ENCODE measurements at places on chromosomes 16 and 17.

DNA sequence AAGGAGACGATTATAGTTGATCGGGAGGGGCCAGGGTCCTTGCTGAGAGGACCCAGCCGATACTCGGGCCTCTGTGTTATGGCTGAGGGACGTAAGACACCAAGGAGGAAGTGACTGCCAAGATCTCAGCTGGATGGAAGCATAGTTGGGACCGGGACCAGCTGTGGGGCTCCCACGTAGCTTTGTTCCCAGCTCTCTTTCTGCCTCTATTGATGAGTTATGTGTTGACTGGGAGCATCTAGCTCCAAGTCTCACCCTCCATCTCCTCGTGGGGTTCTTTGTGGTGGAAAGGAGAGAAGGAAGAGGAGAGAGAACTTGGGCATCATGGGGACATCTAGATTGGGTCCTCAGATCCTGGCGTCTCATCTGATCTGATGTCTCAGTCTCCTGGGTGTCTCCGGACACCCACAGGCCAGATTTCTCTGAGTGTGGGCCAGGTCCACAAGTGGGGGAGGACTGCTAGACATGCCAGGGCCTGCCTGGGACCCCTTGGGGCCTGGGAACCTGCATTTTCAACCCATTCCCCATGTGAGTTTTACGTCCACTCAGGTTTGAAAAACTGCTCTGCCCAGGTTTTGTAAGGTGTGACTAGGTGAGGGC lies 1.0 kb downstream of the MGRN1 start:
- no peak for DNase-seq

DNA sequence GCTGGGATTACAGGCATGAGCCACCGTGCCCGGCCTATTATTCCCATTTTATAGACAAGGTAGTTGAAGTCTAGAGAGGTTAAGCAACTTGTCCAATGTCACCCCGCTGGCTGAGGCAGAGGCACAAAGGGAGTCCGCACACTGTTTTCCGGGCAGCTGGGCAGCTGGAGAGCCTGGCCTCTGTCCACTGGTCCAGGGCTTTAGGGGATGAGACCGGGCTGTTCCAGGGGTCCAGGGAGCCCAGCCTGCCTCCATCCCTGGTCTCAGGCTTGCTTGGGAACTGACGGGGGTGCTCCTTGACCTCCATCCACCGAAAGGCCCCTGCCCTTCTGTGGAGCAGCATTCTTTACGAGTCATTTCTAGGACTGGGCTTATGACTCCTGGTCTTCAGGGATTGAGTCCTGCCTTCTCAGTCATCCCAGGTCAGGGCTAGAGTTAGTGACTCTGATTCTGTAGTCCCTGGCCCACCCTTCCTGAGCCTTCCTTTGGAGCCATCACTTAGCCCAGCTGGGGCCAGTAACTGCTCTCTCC lies 37.5 kb downstream of the SOCS3 start:
- peak; percentile 73 for DNase-seq

- peak; percentile 70 for DNase-seq
Measured at GRCh38 chr16:65967376-65967775, 399.1 kb upstream of the CDH5 start.

GRCh38 chr17:76864024-76864423 lies 4.2 kb upstream of the MGAT5B start:
- DNase-seq = no peak

DNA sequence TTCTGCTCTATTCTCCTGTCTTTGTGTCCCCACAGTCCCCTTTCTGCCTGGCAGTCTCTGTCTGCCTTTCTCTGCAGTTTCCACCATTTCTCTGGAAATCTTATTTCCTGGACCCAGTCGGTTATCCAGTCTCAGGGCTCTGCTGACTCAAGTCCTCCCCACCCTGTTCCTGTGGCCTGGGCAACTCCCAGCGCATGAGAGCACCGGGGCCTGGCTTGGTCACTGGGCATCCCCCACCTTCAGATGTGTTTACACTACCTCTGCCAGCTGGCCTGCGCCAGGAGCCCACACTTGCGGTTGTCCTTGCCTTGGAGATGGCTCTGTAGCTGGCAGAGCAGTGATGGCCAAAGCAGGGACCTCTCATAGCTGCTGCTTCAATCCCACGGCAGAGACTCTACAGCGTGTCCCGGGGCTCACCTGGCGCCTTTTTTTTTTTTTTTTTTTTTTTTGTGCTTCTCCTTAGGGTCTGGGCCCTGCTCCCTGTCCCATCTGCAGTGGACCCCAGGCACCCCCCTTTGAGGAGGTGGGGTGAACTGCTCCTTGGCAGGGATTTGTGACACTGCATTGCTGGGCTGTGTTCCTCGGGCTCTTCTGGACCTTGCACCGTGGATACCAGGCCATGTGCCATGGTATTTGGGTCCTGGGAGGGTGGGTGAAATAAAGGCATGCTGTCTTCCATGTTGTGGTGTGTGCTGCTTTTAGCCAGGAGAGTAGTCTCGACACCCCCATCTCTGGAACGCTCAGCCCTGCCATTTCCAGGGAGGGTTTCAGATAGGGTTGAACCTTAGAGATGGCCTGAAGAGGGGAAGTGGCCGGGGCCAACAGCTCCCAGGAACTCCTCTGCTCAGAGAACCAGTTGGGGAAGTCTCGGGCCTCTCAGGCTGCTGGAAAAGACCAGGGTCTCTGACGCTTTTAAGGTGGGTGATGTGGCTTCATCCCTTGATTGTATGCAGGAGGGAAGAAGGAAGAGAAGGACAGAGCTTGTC lies 17.5 kb downstream of the GUCY2D start:
- peak; percentile 38 for DNase-seq

DNA sequence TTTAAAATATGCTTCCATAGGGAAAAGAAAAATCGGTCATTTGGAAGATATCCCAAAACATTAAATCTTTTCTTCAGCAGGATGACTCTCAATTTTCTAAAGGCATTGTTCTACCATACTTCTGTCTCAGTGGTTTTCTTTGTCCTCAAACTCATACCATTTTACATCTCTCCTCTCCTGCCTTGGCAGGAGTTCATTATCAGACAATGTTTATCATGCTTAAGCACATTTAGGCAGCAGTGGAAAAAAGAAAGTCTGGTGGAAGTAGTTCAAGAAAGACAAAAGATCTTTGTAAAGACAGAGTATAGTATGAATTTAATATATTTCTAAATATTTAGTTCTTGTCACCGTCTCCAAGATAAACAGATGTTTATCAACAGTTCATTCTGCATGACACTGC lies 68.2 kb downstream of the CDK12 start:
- no peak for DNase-seq

DNA sequence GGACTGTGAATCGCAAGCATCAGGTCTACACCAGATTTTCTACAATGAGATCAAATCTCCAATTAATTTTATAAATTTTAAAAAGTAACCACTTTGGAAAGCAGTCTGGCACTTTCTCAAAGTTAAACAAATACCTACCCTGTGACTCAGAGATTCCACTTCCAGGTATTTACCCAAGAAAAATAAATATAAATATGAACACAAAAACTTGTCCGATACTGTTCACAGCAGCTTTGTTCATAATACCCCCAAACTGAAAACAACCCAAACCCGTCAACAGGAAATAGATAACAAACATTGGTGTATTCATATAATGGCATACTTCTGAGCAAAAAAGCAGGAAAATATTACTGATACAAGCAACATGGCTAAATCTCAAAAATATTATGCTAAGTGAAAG lies 12.1 kb downstream of the ZDHHC7 start:
- DNase-seq = peak; percentile 61

DNA sequence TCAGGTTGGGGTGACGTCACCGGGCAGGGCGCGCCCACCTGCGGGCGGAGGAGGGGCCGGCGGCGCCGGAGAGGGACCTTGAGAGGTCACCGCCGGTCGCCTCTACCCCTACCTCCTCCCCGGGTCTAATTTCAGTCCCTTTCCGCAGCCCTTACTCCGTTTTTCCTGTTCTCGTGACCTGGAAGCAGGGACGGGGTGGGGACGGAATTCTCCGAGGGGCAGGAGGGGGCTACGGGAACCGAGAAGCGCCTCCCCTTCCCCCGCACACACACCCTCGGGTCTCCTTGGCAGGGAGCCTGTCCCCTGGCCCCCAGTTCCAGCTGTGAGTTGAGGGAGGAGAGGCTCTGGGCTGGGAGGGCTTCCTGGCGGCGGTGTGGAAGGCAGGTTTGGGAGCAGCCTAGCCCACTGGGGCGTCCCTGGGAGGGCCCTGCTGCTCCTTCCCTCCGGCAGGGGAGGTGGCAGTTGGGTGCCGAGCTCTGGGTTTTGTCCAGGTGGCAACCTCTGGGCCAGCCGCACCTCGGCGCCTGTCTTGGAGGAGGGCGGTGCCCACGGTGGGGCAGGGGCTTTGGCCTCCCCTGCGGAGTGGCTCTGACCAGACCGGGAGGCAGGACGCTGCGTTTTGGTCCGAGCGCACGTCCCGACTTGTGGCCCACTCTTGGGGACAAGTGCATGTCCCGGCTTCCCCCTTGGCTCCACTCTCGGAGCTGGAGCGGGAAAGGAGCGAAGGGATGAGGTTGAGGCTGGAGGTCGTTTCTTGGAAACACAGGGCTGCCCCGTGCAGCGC lies 773 bp downstream of the SYNGR3 start:
- DNase-seq = no peak

GRCh38 chr16:56424791-56425438 lies 430 bp downstream of the AMFR start:
- DNase-seq = peak; percentile 52

DNA sequence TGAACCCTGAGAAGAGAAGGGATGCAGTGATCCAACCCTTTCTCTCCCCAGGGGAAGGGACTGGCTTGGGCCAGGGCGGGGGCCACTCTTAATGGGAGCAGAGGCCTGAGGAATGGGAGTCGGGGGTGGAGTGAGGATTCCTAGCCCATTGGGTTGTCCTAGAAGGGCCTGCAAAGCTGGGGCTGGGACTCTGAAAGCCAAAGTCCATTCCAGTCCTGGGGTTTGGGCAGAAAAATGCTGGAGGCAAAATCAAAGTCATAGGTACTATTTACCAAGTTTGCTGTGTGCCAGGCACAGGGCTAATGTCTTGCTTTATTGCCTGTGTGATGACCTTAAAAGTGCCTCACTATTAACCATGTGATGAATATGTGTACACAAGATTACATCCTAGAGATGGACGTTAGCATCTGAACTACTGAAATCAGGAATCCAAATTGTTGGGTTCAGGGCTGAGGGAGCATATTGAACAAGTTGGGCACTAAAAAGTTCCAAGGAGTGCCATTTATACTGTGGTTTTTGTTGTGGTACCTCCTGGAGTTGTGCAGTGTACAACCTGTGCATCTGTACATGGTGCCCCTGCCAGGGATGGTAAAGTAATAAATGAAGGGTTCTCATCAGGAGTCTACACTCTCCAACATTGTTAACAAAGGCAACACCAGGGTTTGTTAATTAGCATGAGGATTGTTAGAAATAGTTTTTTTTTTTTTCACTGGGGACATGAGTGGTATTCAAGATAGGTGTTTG lies 84.4 kb upstream of the NKD1 start:
- no peak for DNase-seq

- no peak for DNase-seq
Measured at GRCh38 chr17:1959871-1960544, 65.1 kb downstream of the RTN4RL1 start.

- peak; percentile 47 for DNase-seq
Measured at GRCh38 chr16:74291577-74292208, 4.9 kb upstream of the PSMD7 start.

DNA sequence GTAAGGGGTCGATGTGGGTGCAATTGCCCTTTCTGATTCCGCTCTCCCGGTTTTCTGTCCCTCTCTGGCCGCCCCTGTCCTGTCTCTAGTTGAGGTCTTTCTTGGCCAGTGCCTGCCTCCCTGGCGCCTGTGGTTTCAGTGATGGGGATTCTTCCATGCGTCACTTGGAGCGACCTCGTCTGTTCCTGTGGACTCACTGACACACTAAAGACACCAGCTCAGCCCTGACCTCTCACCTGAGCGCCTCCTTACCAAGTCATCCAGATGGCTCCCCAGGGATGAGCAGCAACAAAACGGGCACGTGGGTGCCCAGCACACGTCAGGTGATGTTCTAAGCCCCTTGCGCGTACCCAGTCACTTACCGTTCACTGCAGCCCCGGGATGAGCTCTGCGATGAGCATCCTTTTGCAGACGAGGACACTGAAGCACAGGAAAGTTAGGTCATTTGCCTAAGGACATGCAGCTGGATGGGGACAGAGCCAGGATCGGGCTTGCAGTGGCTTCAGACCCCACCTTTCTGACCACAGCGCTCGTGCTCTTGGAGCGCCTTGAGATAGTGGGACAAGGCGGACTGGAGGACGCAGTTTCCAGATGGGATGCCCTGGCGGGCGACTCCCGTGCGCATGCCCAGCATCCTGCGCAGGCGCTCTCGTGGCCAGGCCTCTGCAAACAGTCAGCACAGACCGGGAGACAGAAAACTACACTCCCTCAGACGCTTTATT lies 11.5 kb upstream of the LGALS3BP start:
- no peak for DNase-seq

DNA sequence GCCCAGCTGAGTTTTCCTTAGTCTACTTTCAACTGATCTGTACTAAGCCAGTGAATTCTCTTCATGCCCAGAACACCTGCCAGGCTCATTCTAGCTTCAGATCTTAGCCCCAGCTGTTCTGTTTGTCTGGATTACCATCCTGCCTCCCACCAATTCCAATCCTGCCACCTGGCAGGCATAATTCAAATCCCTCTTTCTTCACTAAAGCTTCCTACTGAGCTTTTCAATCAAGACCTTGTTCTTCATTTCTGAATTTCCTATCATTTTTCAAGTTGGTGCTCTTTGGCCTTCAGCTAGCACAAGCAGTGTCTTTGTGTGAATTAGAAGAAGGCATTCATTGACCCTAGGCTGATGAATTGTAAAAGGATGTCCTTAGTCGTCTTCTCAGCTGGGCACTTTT lies 357.6 kb downstream of the UTP18 start:
- no peak for DNase-seq

DNA sequence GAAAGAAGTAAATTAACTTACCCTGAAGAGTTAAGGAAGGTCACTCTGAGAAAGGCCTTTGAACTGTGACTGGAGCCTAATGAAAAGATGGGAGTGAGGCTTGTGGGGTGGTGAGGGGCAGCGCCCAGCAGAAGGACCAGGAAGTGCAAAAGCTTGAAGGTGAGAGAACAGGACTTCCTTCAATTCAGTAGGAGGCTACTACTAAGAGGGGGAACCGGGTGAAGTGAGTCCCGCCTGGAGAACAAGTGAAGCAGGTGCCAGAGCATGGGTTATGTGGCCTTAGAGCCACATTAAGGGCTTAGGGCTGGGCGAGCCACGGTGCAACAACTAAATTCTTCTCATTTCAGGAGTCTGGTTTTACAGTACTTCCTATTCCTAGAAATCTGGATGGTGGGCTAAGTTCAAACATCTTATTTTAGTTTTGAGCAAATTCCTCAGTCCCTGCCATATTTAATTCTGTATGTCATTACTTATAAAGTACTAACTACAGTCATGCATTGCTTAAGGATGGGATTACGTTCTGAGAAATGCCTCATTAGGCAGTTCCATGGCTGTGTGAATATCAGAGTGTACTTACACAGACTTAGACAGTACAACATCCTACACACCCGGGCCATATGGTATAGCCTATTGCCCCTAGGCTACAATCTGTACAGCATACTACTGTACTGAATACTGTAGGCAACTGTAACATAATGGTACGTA lies 5.1 kb downstream of the CFAP20 start:
- no peak for DNase-seq

All from ELR (cell line).